NCI-H2081 treated with DMSO at 0.1 percent for 48 hours (cell line): ENCODE measurements at places on chromosomes 11 and 22.
A peak's percentile ranks its signal among the peaks of the same experiment; 100 is the strongest.

GRCh38 chr11:57461841-57462489 is 1.6 kb downstream of the RTN4RL2 start:
- no peak for DNase-seq

GRCh38 chr11:26227883-26228502 is 103.9 kb upstream of the ANO3 start:
- DNase-seq, result no peak

- no peak for DNase-seq
These were observed 91.2 kb downstream of the DSCAML1 start for GRCh38 chr11:117705866-117706265.

- DNase-seq, result no peak
These were observed 3.8 kb upstream of the MPPED1 start for GRCh38 chr22:43408009-43408408.

GRCh38 chr11:8242118-8242475 is 21.6 kb downstream of the LMO1 start:
- no peak for DNase-seq

DNA sequence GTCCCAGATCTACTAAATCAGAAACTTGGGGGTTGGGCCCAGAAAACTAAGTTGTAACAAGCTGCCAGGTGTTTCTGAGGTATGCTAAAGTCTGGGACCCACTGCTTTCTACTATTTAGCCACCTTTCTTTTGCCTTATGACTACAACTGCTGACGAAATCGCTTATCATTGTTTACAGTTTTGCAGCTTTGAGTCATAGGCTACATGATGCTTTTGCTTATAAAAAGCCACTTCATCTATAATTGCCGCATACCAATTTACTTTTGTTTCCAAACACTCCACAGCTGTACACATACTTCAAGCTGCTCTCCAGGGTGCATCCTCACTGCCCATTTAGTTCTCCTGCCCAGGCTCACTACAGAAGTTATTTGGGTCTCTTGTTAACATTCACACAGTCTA is 144.7 kb downstream of the ENTHD1 start:
- no peak for DNase-seq

DNA sequence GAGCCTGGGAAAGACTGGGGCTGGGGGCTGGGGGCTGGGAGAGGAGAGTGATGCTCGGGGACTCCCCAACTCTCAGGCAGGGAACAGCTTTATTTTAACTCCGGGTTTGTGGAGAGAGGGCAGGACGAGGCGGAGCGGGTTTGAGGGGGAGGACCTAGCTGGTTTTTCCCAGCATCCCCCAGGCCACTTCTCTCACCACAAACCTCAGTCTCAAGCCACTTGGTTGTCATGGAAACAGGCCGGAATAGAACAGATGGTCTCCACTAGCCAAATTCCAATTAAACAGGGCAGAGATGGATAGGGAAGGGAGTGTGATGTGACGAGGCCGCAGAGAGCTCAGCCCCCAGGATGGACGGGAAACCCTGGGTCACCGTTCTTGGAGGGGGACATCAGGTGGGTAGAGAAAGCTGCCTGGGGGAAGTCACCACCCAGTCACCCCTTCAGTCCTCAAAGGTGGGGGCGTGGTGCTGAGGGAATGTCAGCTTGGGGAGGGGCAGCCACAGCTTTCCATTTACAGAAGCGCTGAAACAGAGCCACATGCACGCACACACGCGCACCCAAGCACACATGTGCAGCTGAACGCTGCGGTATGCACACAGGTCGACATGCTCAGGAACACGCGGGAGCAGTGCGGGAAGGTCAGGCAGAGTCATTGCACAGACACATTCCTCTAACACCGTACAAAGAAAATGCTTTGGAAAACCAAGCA is 19.2 kb downstream of the NECTIN1 start:
- no peak for DNase-seq

GRCh38 chr11:47185305-47186075 is 744 bp downstream of the PACSIN3 start:
- no peak for DNase-seq

DNA sequence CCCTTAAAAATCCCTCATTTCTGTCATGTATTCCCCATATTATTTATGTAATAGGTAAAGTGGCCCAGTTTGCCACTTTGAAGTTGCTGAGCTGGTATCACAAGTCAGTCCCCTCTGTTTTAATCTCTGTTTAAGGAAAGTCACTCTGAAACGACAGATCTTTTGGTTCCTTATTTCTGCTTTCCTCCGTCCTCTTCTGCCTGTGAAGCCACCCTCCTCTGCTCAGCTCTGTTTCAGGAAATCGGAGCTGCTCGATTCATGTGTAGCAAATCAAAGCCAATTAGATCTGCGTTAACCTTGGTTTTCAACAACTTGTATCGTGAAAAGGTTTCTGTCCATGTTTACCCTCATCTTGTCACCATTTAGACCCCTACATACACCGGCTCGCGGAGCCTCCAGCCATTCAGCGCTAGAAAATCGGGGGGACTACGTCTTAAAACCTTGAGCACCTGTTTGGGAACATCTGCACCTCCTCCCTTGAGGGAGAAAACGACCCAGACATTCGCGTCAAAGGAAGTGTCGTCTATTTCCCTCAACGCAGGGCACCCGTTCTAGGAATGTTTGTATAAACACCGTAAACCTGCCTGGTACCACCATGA is 576 bp upstream of the SC5D start:
- DNase-seq, result no peak

GRCh38 chr11:34651551-34651950 is 30.7 kb downstream of the EHF start:
- DNase-seq, result no peak

GRCh38 chr11:116173506-116173905 is 599.3 kb downstream of the BUD13 start:
- DNase-seq, result no peak

DNA sequence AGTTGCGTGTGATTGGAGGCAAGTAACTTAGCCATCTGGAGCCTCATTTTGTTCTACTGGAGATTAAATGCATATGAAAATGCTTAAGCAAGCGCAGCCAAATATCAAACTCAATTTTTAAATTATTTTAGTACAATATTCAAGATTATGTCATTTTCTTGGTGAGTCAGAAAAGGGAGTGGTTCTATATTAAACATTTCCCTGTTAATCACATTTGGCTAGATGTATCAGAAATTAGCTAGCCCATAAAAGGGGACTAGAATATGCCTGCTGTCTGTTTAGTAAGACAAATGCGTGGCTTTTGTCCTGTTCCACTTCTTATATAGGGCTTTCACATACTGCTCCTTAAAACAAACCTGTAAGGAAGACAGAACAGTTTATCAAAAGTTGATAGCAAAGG is 35.0 kb upstream of the BMAL1 start:
- DNase-seq, result no peak

GRCh38 chr22:49422701-49423100 is 405.0 kb downstream of the BRD1 start:
- no peak for DNase-seq

DNA sequence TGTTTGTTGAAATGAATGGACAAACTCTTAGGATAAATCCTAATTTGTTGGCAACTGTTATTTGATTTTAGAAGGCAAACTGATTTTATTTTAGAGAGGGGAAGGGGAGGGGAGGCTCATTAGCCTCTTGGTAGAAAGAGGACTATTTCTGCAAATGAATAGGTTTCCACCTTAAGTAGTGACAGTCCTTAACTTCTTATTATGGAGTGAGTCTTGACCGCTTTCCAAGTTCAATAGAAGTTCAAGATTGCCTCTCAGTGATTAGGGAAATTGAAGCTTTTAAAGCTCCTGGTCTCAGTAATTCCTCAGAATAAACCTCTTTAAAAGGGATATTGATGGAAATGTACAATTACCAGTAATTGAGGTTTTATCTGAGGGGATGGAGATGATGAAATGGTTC is 55.7 kb downstream of the PANX1 start:
- DNase-seq, result no peak

DNA sequence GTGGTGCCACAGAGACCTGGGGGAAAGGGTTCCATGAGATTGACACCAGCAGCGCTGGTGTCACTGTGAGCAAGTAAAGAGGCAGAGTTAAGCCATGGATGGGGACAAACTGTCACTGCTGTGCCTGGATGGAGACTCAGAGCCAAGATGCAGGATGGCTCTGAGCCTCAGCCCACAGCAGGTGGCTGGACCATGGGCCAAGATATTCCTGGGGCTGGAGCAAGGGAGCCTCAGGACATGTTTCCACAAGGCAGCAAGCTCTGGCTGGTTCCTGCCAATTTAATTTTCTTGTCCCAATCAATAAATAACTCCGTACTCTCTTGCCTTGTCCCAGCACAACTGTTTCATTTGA is 23.0 kb downstream of the MYO18B start:
- DNase-seq, result no peak

- DNase-seq, result no peak
These were observed 98.6 kb downstream of the FEZ1 start for GRCh38 chr11:125397421-125397820.

- DNase-seq, result no peak
These were observed 1235.2 kb downstream of the TBC1D22A start for GRCh38 chr22:47997612-47998011.

DNA sequence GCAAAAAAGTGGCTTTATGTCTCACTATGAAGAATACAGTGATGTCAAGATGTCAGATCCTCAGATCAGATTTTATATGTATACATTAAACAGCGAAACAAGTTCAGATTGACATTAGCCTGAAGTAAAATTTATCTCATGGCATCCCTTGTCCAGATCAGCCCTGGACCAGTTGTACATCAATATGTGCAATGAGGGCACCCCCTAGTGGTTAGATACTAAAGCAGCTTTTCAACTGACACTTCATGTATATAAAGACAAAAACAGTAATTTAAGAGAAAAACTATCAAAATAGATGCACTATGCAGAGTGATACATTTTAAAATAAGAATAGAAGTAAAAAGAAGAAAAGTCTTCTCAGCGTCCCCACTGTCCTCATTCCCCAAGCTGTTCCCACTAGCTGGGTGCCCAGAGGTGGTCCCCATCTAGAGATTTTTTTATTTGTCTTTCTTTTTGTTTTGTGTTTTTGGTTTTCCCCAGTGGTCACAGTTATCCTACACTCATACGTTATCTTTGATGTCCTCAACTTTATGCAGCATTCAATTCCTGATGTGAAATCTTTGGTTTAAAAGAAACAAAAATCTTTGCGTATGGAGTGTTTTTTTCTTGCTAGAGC is 2193.4 kb upstream of the RAG2 start:
- DNase-seq, result no peak

DNA sequence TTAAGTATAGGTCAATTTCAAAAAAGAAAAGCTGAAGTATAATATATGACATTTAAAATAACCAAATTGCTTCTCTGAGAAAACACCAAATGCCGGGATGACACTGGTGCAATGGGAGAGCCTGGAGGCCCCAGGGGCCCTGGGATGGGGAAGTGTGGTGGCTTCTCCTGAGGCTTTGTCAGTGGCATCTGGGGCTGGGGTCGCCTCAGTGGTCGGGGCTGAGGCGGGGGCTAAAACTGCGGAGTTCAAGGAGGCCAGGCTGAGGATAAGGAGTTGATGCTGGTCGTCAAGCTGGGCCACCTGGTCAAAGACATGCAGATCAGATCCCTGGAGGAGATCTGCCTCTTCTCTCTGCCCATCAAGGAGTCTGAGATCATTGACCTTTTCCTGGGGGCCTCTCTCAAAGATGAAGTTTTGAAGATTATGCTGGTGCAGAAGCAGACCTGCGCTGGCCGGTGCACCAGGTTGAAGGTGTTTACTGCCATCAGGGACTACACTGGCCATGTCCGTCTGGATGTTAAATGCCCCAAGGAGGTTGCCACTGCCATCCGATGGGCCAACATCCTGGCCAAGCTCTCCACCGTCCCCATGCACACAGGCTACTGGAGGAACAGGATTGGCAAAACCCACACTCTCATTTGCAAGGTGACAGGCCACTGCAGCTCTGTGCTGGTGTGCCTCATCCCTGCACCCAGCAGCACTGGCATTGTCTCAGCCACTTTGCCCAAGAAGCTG is 660.1 kb upstream of the CCDC179 start:
- no peak for DNase-seq

- DNase-seq, result no peak
These were observed 114.1 kb downstream of the RRAS2 start for GRCh38 chr11:14244926-14245325.

DNA sequence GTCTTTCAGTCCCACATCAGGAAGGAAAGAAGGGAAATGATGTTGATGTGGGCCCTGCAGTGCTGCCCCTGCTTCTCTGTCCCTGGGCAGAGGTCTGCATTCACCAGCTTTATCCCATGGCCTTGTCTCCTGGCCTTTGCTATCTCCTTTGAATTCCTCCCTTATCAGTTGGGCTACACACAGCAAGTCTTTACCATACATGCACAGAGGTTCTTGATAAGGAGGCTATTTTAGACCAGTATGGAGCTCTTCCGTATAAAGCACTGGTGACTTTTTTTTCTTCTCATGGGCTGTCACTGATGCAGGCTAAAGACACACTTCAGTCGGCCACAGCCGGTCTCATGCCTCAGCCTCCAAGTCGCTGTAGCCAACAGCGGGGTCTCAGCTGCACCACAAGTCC is 20.2 kb downstream of the MYO18B start:
- DNase-seq, result no peak

GRCh38 chr11:85062659-85063058 is 564.5 kb downstream of the DLG2 start:
- DNase-seq, result no peak

- DNase-seq, result peak; percentile 5
These were observed 64.6 kb downstream of the KCNJ1 start for GRCh38 chr11:128802358-128802981.

GRCh38 chr11:115379528-115379927 is 124.7 kb downstream of the CADM1 start:
- DNase-seq, result no peak

GRCh38 chr11:97739932-97740800 is 1280.6 kb upstream of the CNTN5 start:
- peak; percentile 8 for DNase-seq

GRCh38 chr22:24465566-24465965 is 29.6 kb upstream of the UPB1 start:
- DNase-seq, result no peak

DNA sequence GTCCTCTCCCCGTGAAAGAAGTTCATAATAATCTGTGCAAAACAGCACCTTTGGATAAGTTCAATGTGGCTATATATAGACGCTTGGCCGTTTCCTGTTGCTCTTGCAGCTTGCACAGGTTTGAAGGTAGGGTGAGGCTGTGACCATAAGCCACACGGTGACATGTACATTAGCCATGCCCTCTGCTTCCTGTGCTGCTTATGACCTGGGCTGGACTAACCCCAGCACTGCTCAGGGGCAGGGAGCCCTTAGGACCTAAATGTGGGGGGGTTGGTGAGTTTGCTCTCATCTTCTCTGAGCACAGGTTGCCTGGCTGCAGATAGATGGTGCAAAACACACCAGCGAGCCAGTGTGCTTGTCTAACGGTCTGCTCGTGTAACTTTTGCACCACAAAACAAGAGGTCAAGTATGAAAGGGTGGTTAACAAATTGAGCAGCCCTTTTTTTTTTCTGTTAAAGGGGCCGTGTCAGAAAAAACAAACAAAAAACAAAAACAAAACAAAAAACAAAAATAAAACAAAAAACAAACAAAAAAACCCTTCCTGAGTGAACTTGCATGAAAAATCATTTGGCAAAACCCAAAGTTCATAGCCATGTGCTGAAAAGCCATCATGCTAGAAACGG is 37.3 kb downstream of the FLI1 start:
- no peak for DNase-seq

GRCh38 chr11:87224486-87224885 is 186.8 kb downstream of the TMEM135 start:
- no peak for DNase-seq

GRCh38 chr11:121884626-121885025 is 231.4 kb downstream of the BLID start:
- no peak for DNase-seq
